WTC11 (cell line): ENCODE measurements at places on chromosomes 6 and 20. TPM values are rescaled to one million over a fixed set of nuclear protein-coding genes. Genes with fewer than 3 reads are reported as not detected.

DNA sequence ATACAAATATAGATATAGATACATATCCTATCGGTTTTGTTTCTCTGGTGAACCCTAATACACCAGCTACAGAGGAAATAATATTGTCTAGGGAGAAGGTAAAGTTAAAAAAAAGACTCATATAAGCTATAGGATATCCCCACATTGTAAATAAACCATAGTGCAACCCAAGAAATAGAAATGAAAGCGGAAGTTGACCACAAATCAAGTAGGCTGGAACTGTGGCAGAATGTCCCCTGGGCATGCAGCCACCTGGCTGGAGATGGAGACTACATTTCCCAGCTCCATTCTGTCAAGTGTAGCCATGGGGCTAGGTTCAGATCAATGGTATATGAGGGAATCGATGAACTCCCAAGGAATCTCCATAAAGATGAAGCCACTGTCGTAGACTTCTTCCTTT lies 70.1 kb upstream of the RPS6KA2 start:
- peaks cover 3% of the 10 kb centered on the region; the same call in 1 of the 2 replicates for H3K27me3 ChIP-seq
- H3K4me3 ChIP-seq: no peak overlapping the region
- no peaks in the 10 kb centered on the region for H3K36me3 ChIP-seq
- no peak for DNase-seq
- H3K27ac ChIP-seq: no peak overlapping the region

DNA sequence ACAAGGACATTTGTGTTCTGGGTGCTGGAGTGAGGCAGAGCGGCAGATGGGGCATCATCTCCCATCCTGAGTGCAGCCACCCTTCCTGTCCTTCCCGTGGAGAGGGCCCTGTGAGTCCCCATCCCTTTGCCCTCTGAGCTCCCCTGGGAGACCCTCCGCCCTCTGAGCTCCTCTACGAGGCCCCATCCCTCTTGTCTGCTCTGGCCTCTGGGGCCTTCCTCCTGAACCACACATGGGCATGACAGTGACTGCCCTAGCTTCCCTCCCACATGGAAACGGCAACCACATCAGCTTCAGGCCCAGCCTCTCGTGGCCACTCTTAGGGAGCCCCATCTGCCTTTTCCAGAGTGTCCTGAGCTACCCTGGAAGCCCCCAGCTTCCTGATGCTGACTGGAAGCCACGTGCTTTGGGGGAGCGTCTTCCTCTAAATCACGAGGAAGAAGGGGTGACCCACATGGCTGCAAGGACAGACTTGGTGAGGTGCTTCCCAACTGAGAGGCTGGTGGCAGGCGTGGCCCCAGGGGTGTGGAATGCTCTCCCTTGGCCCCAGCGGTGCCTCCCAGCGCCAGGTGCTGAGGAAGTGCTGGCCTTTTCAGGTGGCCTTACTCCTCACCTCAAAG lies 52.6 kb downstream of the GINS1 start:
- no peak for DNase-seq
- no peak overlapping the region for H3K4me3 ChIP-seq
- no peaks in the 10 kb centered on the region for H3K4me1 ChIP-seq
- peaks cover 32% of the 10 kb centered on the region for H3K36me3 ChIP-seq

GRCh38 chr20:48166082-48166835 lies 381.0 kb upstream of the SULF2 start:
- no peak overlapping the region for H3K27ac ChIP-seq
- no peak overlapping the region for H3K4me3 ChIP-seq
- H3K27me3 ChIP-seq: no peaks in the 10 kb centered on the region
- no peaks in the 10 kb centered on the region for H3K36me3 ChIP-seq
- peaks cover 4% of the 10 kb centered on the region for H3K4me1 ChIP-seq

DNA sequence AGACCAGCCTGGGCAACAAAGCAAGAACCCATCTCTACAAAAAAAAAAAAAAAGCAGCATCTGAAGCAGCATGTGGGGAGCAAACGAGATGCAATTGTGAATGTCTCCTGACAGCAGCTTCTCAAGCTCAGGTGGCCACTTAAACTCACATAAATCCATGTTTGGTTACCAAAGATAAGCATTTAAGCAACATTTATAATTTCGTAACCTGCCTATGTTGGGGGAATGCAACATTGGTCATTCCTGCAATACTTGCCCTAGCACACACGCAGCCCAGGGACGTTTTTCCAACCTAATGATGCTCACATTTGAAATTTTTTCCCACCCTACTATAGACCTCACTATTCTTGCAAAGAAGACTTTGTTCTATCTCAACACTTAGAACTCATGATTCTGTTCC lies 113.3 kb downstream of the ZFP64 start:
- H3K27me3 ChIP-seq: no peaks in the 10 kb centered on the region
- no peaks in the 10 kb centered on the region for H3K36me3 ChIP-seq
- DNase-seq: no peak

DNA sequence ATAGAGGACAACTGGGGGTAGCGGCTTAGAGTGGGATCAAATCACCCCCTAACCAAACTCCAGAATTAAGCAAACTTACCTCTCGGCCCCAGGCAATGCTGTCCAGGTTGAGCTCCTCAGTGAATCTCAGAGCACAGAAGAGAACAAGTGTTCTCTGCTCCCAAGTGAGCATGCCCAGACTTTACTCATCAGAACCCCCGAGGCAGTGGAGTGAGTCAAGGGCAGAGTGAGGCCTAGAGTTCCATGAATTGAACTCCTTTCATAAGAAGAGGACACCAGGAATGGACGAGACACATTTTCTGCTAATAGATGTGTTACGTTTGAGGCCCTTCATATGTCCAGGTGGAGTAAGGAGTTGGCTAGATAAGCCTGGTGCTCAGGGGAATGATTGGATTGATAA lies 134.0 kb upstream of the DTNBP1 start:
- peaks cover 7% of the 10 kb centered on the region for H3K27me3 ChIP-seq
- peaks cover 24% of the 10 kb centered on the region for H3K36me3 ChIP-seq
- H3K4me1 ChIP-seq: peaks cover 3% of the 10 kb centered on the region; the same call in 1 of the 2 replicates
- H3K27ac ChIP-seq: no peak overlapping the region
- H3K4me3 ChIP-seq: no peak overlapping the region
- DNase-seq: no peak

The HMGCLL1 gene
- 0.09 to 0.32 TPM (median 0.11 TPM) in 3 replicates for total RNA-seq

The PDYN gene
- 0.14 to 0.28 TPM (median 0.21 TPM) in 3 replicates for total RNA-seq

The C6orf62 gene
- total RNA-seq: 74.3 to 86.4 TPM (median 75.9 TPM) in 3 replicates

The CLVS2 gene
- total RNA-seq: 0.46 to 0.90 TPM (median 0.60 TPM) in 3 replicates
